ENCODE measurements at places on chromosomes 7 and 10.

GRCh38 chr7:143407287-143408251 lies 1.1 kb downstream of the EPHA1 start:
- peak; percentile 30 for DNase-seq

- DNase-seq, result no peak
Observed at GRCh38 chr7:87483131-87483530, 7.7 kb upstream of the ABCB4 start.

- DNase-seq, result no peak
Observed at GRCh38 chr7:67105377-67105776, 108.7 kb downstream of the TYW1 start.

GRCh38 chr10:127908106-127908958 lies 1.4 kb downstream of the PTPRE start:
- DNase-seq, result no peak

- no peak for DNase-seq
Observed at GRCh38 chr7:101308245-101309085, 13.1 kb downstream of the IFT22 start.

GRCh38 chr10:100303724-100304319 lies 17.3 kb upstream of the BLOC1S2 start:
- DNase-seq, result no peak

GRCh38 chr7:151728746-151729145 lies 148.2 kb downstream of the PRKAG2 start:
- no peak for DNase-seq

DNA sequence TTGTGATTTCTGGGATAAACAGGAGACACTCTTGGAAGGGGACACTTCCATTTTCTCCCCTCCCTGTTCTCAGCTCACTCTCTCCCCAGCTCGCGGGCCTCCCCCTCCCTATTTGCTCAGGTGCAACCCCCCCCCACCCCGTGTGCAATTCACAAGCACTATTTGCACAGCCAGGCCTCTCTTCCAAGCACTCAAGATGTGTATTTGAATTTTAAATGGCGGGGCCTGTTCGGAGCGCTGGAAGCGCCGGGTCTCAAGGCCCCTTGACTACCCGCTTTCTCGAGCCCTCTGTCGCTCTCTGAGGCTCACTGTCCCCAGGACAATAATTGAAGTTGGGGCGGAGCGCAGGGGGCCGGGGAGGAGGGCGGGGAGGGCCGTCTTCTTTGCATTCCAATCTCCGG lies 7.8 kb downstream of the SHH start:
- no peak for DNase-seq

GRCh38 chr7:150516956-150517745 lies 2.5 kb downstream of the GIMAP7 start:
- DNase-seq, result no peak

DNA sequence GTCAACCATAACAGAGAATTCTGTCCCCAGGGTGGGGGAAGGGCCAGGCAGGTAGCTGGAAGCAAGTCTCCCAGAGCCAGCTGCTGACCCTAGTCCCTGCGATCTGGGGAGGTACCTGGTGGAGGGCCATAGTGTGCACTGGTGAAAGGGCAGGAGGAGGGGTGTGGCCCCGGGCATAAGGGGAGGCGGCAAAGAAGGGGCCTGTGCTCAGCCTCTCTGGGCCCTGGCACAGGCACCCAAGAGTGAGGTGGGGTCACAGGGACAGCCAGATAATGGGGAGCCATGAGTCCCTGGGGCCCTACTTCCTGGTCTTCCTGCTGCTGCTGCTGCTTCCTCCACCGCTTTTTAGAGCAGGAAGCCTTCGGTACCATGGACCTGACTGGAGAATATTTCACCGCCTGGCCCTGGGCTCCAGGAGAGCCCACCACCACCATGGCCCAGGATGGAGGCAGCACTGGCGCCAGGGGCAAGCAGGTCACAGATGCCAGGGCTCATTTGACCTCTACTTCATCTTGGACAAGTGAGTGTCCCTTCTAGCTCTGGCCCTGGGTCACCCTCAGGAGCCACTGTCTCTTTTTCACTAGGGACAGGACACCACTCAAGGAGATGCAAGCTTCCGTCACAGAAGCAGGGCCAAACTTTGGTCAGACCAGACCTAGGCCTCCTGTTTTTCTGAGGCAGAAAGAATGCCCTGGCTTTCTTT lies at the start of gene ANTXRL:
Gene ANTXRL, plus strand, starts transcription at position 7 of the 703 bp plus-strand sequence. Its CDS starts 266 bp downstream, at position 273.
- no peak for DNase-seq

GRCh38 chr7:50273301-50273700 lies 31.2 kb upstream of the IKZF1 start:
- no peak for DNase-seq

DNA sequence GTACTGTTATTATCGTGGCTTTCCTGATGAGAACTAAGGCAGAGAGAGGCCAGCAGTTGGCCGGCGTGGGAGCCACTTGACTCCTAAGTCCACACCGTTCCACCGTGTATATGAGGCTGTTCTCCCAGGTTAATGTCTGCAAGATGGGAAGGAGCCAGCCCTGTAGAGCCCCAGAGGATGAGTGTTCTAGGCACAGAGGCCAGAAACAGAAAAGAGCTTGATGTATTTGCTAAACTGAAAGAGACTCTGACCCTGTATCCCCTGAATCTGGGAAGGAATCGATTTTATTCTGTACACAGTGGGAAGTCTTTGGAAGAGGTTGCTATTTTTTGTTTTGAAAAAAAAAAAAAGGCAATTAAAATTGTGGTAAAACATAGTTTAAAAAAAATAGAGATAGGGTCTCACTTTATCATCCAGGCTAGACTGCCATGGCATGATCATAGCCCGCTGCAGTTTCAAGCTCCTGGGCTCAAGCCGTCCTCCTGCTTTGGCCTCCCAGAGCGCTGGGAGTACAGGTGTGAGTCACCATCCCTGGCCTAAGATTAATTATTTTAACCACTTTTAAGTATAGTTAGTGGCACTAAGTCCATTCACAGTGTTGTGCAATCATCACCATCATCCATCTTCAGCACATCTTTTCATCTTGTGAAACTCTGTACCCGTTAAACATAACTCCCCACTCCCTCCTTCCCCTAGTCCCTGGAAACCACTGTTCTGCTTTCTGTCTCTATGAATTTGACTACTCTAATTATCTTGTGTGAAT lies 348.8 kb downstream of the SDK1 start:
- DNase-seq, result no peak

GRCh38 chr7:17546592-17546991 lies 248.1 kb downstream of the AHR start:
- no peak for DNase-seq

- no peak for DNase-seq
Observed at GRCh38 chr7:132134814-132135445, 441.3 kb downstream of the PLXNA4 start.

GRCh38 chr10:65846541-65846940 lies 1079.3 kb upstream of the LRRTM3 start:
- DNase-seq, result no peak

Data from T follicular helper cell (primary cell).